ENCODE measurements at places on chromosomes 12 and 14.

DNA sequence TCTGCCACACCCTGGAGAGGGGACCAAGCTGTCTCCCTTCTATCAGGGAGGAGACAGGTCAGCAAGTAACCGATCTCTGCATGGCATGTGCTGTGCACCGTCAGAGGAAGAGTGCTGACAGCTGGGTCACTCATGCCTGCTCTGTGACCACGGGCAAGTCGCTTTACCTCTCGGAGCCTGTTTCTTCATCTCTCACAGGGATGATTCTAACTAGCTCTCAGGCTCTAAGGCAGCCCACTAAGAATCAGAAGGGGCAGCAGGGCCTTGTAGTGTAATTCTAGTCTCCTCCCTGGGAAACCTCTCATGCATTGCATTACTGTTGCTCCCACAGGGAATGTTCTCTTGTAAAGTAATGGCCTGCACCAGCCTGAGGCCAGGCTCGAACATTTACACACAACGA lies 11.9 kb downstream of the CD9 start:
- DNase-seq = no peak

DNA sequence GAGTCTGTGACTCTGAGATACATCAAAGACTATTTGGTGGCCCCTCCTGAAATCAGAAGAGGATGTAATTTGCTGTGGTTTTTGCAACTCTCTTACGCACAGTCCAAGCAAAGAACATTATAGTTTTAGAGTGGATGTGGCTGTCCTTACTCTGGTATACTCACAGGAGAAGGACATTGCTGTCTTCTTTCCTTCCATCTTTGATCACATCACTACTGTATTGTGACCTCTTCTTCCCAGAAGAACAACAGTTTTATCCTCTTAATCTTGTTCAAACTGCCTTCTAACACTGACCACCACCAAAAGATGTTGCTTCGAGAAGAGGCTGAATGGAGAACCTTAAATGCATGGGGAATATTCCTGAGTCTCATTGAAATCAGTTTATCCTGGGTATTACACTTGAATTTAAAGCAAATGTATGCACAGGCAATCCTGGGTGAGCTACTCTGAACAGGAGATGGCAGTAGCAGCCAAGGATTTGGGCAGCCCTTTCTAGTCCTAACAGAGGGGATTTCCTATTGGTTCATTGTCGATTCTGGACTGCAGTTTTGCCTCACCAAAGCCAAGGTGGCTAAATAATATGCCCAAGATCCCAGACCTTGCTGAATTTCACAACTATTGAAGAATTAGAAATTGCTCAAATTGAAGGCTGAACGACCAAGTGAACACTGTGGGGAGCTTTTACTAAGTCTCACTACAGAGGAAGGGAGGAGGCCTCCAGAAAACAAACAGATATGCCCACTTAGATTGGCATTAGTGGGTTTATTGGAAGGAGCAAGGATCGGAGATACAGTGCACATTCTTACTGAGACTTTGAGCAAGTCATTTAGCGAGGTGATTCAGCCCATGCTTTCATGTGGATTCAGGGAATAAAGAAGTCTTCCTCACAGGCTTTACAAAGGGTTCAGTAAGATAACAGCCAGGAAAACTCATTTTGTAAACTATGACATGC lies 282.8 kb downstream of the PAWR start:
- DNase-seq = peak; percentile 57

GRCh38 chr14:31018057-31018645 lies 7.3 kb upstream of the AP4S1 start:
- no peak for DNase-seq

- no peak for DNase-seq
These were observed 200.3 kb downstream of the KTN1 start for GRCh38 chr14:55780156-55780946.

DNA sequence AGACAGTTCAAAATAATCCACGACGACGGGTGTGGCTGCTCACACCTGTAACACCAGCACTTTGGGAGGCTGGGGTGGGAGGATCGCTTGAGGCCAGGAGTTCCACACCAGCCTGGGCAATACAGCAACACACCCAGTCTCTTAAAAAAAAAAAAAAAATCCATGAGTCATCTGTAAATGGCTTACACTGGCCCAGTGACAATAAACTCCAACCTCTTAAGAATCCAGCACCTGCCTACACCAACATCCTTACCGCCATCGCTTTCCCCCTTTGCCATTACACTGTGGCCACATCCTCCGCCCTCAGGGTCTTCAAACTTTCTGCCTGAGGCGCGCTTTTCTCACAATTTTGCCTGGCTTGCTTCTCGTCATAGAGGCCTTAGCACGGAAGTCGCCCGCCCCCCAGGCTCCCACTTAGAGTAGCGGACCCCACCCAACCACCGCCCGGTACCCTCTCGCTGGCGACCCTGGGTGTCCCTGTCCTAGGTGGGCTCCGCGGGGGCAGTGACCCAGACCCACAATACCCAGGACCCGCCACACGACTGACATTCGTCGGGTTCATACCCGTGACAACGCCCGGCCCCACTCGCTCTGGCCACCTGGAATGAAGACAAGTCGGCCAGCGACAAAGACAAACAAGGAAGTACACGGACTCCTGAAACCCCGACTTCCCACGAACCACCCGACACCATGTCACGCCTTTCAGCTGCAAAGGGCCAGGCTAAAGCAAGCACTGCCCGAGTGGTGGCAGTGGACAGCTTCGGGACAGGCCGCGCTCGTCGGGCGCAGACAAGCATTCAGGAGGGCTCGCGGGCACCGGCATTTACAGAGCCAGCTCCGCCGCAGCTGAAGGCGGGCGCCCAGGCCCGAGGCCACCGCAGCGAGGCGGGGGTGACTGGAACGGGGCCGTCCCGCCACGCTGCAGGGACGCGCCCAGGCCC lies 636 bp downstream of the GOLGA3 start:
- peak; percentile 83 for DNase-seq

Measured in mucosa of descending colon (tissue), 3 donors.